AG08396 (cell line): ENCODE measurements at places on chromosomes 5 and 9.

- DNase-seq: no peak
Measured at GRCh38 chr5:17445185-17445584, 52.8 kb upstream of the TAF11L2 start.

GRCh38 chr9:107749787-107750444, 260.3 kb upstream of the KLF4 start:
- DNase-seq: peak; percentile 84

DNA sequence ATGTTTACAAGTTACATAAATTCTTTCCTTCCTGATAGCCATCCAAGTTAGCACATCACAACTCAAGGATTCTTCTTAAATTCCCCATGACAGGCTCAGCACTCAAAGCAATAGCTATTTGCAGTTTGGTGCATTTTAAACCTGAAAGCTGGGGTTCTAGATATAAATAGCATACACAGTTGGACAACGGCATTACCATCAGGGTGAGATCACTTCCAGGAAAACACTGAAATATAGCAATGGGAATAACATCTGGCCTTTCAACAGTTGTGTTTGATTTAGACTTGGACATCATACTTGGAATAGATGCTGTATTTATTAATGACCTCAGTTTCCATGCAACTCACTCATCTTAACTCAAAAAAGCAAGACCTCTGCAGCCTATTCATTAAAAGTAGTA, 24.7 kb upstream of the LECT2 start:
- DNase-seq: peak; percentile 60

- DNase-seq: no peak
Measured at GRCh38 chr9:14923701-14924100, 13.5 kb upstream of the FREM1 start.

GRCh38 chr9:108099854-108100253, 610.3 kb upstream of the KLF4 start:
- DNase-seq: no peak

DNA sequence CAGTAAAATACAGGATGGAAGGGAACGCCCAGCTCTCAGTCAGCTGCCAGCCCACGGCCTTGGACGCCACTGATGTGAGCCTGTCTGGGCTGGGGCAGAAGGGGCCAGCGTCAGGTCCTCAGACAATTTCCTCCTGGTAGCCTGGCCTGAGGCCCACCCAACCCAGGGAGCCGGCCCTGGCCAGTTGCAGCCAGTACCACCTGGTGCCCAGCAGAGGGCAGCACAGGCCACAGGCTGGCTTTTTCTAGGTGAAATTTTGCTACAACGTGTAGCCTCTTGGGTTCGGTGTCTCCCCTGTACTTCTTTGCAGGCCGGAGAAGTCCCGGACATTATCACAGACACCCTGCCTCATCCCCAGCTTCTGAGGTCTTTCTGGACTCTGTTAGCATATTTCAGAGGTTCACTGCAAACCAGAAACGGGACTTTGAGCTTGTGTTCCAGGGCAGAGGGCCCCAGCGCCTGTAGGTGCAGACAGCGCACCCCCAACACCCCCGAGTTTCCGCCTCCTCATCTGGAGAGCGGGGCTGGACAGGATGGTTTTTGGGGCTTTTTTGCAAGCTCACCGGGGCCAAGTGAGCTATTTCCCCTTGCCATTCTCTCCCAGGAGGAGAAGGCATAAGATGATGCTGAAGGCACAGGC, 45.9 kb upstream of the KCNMB1 start:
- peak; percentile 57 for DNase-seq

GRCh38 chr5:72588640-72589039, 81.4 kb upstream of the ZNF366 start:
- DNase-seq: no peak

DNA sequence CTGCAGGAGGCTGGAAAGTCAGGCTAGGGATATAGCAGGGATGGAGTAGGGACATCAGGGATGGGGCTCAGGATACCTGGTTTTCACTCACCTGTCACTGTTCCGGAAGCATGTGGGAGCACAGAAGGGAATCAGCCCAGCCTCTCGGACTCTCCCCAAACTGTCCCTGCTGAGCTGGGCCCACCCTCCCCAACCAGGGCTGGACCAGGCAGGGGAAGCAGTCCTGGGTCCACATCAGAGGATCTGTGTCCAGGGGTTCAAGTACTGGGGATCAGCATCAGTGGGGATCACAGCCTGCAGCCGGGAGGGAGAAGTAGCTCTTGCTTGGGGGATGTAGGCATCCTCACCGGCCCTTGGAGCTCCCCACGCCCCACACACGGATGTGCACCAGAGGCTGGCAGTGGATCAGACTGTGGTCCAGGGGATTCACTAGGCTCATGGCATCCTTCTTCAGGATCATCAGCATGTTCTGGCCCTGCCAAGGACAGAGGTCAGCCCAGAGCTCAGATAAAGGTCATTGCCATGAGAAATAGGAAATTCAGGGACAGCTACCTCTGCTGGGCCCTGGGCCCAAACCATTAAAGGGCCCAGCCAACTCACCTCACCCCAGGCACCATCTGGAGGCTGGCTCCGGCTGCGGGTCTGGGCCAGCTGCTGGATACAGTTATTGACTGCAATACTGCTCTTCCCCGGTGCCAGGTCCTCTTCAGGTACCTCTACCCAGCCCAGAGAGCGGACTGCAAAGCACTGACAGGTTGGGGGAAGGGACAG, 2.5 kb downstream of the APBB3 start:
- no peak for DNase-seq

GRCh38 chr5:96322865-96323264, 110.2 kb downstream of the PCSK1 start:
- DNase-seq: no peak

GRCh38 chr9:6243746-6244145, 28.1 kb downstream of the IL33 start:
- DNase-seq: no peak

GRCh38 chr5:71939452-71940230, 167.6 kb upstream of the MAP1B start:
- DNase-seq: no peak

DNA sequence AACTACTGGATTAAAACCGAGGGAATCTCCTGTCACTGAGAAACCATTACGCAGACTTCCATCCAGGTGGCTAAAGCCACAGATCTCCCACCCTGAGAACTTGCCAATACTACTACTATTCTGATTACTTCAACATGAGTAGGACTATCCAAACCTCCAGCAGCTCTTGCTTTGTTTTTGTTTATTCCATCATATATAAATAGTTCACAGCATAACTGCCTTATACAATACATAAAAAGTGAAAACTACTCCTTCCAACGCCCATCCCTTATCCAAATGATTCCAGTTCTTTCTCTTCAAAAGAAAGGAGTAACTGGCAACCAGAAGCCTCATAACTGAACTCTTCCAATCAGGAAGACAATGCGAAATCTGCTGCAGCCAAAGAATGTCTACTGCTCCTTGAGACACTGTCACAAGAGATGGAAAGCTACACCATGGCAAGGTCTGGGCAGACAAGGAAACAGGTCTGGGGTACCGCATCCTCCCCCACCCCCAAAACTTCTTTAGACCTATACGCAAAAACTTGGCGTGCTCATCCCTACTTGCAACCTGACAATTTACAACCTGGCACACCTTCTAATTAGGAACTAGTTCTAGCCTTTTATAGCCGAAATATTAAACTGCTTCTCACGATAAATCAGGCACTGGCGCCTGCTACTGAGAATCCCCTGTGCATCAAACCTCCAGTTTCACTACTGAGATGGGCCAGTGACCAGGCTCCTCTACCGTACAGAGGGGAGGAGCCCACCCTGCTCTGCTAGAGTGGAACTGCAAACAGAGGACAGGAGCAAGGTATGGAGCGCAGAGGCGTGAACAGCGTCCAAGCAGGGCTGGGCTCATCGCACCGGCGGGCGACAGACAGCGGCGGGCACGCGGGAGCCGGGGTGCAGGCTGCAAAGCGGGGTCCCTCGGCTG, 986 bp downstream of the PLPP1 start:
- peak; percentile 64 for DNase-seq

DNA sequence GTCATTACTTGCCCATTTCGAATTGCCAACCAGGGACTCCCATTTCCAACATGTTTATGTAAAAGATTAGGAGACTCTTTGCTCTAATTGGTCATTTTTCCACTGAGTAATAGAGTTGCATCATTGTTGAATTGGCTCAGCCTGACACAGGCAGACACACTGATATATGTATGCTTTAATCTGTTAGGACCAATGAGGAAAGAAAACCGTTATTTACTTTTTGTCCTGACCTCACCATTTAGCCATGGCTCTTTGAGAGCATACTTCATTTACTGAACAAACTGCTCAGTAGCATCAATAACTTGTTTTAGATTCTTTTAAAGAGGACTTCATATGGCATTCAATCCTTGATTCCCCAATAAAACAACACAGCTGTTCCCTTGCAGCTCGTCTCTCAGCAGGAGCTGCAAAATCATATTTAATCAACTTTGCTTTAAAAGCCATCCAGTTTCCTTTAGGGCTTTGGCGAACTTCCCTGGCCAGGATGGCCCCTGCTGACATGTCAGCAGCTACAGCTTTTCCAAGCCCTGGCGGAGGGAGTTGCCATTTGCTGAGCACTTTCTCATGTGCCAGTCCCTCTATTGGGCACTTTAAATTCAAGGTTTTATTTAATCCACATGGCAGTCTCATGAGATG, 251.5 kb upstream of the TNC start:
- DNase-seq: peak; percentile 49

DNA sequence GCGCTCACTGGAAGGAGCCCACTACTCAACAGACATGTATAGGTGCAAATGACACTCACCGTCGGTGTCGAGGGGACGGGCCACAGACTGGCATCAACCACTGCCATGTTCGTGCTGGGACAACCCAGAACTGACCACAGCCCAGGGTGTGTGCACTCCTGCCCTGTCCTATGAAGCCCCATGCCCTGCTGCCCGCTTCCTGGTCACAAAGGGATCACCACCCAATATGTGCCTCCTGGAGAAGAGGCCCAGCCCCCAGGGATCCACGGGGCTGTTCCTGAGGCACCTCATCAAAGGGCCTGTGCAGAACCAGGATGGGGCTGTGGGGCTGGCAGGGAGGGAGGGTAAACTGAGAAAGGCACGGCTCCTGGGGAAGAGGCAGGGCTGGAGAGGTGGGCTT, 43.1 kb downstream of the PRRT1B start:
- no peak for DNase-seq

- DNase-seq: no peak
Measured at GRCh38 chr5:99702565-99702964, 773.8 kb upstream of the CHD1 start.

DNA sequence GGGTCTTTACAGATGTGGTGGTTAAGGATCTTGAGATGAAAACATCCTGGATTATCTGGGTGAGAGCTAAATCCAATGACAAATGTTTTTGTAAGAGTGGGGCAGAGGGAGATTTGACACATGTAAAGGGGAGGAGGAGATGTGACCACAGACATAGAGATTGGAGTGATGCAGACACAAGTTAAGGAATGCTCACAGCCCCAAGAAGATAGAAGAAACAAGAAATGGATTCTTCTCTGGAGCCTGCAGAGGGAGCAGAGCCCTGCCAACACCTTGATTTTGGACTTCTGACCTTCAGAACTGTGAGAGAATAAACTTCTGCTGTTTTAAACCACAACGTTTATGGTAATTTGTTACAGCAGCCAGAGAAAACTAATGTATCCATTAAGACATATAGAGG, 21.7 kb downstream of the ITGA2 start:
- no peak for DNase-seq

- no peak for DNase-seq
Measured at GRCh38 chr5:39541920-39542319, 117.1 kb upstream of the DAB2 start.

- DNase-seq: no peak
Measured at GRCh38 chr5:85143138-85143537, 758.5 kb upstream of the EDIL3 start.

- DNase-seq: no peak
Measured at GRCh38 chr5:158139161-158139560, 280.2 kb upstream of the CLINT1 start.

- DNase-seq: no peak
Measured at GRCh38 chr5:56314529-56314928, 81.4 kb upstream of the ANKRD55 start.

- DNase-seq: no peak
Measured at GRCh38 chr9:133893191-133893994, 98.7 kb downstream of the VAV2 start.

DNA sequence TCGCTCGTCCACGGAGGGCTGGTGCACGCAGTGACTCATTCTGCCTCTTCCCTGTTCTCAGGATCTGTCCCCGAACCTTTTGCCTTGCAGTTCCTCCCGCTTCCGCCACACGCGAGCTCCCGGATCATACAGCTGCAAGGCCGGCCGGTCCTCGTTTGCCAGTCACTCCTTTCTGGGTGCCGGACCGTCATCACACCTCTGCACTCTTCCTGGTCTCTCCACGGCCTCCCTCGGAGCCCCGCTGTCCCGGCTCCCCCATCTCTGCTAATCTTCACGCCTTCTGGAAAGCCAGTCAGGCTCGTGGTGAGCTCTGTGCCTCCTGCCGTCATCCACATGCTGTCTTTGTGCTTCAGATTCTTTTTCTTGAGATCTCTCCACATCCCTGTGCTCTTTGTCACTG, 91.8 kb downstream of the STX17 start:
- DNase-seq: no peak

DNA sequence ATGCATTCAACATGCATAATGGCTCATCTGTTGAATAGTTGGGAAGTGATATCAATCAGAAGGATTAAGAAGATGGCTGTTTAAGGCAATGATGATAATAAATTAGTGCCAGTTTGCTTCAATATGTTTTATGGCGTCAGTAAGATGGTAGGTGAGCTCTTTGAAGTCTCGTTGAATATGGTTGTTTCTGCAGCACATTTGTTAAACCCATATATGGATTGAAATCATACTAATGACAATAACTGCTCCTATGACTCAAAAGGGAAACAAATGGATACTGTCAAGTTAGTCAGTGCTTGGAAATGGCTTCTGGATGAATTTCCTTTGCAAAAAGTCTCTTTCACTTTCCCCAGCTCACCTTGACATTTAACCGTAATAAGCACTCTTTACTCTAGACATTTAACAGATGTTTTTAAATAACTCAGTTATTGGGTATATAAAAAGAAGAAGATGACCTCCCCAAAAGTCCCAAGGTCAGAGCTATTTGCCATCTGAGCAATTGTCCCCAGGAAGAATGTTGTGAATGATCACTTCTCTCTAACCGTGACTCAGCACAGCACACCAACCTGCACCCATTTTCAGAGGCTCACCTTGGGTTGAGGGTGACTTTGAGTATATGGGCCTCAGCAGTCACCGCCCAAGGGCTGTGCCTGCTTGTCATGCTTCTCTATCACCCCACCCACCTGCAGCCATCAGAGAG, 133.4 kb downstream of the GRIA1 start:
- no peak for DNase-seq

GRCh38 chr5:16855898-16856297, 80.2 kb downstream of the MYO10 start:
- DNase-seq: no peak

- DNase-seq: no peak
Measured at GRCh38 chr5:154242964-154243376, 52.4 kb downstream of the GALNT10 start.

DNA sequence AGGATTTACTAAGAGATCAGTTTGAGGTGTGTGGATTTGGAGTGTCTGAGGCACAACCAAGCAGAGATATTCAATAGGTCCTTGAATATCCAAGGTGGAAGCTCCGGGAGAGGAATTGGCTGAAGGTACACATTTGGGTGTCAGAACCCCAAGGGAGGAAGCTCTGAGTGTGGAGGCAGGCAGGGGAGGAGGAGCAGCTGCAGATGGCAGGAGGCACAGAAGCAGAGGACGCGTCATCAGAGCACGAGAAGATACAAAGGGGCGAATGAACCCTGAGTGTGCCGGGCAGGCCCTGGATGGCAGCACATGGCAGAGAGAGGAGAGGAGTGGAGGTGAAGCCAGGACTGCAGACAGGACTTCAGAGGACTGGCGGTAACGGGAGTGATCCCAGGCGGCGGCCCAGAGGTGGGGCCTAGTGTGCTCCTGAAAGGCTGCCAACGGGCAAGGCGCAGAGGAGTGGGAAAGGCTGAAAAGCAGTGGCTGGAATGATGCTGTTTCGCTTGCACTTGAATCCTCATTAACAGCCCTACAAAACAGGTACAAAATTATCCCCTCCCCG, 179.8 kb downstream of the FANCC start:
- no peak for DNase-seq
